ENCODE measurements at places on chromosomes 5 and 9.

DNA sequence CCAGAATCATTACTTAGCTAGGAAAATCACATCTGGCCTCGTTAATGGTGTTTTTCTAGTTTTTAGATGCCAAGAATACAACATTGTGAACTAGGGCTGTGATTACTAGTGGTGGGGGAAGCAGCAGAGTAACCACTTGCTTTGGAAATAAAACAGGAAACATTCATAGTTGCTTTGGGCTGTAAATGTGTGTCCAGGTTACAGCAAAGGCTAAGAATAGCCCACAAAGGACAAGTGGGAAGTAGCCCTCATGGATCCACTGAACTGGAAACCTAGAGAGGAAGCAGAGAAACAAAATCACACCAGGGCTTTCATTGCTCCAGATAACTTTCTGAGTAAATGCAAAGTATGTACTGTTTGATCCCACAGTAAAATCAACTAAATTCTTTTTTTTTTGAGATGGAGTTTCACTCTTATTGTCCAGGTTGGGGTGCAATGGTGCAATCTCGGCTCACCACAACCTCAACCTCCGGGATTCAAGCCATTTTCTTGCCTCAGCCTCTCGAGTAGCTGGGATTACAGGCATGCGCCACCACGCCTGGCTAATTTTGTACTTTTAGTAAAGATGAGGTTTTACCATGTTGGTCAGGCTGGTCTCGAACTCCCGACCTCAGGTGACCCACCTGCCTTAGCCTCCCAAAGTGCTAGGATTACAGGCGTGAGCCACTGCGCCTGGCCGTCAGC, 56.2 kb upstream of the TNFSF15 start:
- no peak for DNase-seq

DNA sequence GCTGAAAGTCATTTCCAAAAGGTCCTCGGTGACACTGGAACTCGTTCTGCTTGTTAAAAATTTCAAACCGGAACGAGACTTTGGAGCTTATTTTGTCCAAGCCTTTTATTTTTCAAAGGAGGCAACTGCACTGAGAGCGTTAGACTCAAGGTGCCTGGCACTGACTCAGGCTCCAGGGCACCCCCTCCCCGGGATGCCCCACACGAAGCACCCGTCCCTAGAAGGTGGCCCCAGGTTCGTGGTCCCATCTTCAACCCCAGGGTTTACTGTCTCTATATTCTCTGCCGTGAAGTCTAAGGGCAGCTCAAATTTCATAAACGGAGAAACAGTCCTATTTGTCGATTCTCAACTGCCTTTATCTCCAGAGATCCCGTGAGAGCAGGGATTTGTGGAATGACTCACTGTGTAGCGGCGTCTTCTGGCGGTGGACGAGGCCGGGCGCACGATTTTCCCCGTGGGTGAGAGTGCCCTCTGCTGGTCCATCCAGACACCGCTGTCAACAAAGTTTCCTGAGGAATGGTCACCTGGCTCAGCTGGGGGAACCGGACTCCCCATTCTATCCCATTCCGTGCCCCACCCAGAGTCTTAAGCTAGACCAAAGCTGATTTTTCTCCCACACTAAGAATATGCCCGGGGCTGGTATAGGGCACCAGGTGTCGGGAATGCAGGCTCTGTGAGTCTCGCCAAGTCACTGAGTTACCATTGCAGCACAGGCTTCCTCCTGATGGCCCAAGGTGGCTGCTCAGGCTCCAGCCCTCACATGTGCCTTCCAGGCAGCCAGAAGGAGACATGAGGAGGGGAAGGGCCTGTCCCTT, 27.1 kb upstream of the SLC6A19 start:
- peak; percentile 56 for DNase-seq

DNA sequence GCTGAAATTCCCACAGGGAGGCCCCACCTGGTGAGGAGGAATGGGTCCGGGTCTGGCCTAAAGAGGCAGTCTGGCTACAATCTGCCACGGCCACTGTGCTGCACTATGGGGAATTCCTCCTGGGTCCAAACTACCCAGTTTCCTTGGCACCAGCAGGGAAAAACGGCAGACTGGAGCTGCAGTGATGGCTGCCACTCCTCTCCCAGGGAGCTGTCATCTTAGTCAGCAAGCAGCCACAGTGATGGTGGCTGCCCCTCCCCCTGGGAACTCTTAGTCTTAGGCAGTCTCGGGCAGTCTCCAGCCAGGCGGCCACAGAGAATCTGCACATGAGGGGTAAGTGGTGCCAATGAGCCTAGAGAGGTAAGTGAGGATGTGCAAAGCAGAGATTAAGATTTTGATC, 205.8 kb downstream of the TMEM38B start:
- no peak for DNase-seq

GRCh38 chr9:69036309-69036708, 757 bp downstream of the FXN start:
- DNase-seq, result peak; percentile 45

DNA sequence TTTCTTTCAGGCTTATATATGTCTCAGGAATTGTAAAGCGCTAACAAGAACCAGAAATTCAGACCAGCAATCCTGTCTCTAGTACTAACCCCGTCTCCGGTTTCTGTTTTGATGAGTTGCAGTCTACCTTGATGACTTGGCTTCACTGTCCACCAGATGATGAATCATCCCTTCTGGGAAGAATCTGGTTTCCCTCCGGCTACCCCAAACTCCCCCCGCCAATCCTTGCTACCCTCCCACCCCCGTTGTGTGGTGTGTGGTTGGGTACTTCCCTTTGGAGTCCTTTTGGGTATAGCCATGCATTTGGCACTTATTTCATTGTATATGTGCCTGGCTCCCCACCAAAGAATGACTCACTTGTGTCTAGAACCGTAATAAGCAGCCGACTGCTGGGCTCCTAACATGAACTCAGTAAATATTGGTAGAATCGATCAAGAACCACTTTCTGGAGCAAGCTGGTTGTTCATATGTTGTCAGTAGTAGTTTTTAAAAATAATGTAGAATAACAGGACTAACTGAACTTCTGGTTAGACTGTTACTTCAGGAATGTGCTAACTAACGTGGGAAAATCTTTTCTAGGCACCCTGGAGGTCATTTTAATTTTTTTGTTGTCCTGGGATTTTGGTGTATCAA, 8.3 kb upstream of the TGFBI start:
- no peak for DNase-seq

- peak; percentile 73 for DNase-seq
Observed at GRCh38 chr5:68287976-68288706, 72.6 kb downstream of the PIK3R1 start.

DNA sequence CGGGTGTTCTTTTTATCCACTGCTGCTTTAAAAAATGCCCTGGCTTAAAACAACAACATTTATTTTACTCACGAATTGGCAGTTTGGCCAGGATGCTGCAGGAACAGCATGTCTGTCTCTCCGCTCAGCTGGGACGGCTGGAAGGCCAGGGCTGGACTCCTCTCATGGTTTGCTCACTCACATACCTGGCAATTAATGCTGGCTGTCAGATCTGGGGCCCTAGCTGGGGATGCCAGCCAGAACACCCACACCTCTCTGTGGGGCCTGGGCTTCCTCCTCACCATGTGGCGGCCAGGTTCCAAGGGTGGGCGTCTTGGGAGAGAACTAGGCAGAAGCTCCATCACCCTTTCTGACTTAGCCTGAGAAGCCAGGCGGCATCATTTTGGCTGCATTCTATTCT, 189.1 kb upstream of the IL12B start:
- DNase-seq, result no peak

- DNase-seq, result no peak
Observed at GRCh38 chr9:123614306-123615263, 258.6 kb downstream of the CRB2 start.

DNA sequence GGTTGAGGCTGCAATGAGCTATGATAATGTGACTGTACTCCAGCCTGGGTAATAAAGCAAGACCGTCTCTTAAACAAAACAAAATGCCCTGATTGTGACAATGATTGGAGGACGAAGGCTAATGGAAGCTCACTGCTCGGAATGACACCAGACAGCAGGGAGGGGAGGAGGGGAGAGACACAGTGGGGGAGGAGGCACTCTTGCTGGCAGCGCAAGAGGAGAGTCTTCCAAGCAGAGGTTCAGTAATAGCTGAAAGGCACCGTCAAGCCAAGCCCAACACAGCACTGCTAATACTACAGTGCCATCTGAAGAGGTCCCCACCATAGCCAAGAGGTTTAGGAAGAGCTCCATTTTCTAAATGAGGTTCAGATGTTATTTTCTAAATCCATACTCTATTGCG, 102.3 kb downstream of the GLDC start:
- DNase-seq, result no peak

- no peak for DNase-seq
Observed at GRCh38 chr5:180723936-180724335, 15.9 kb downstream of the OR2Y1 start.

DNA sequence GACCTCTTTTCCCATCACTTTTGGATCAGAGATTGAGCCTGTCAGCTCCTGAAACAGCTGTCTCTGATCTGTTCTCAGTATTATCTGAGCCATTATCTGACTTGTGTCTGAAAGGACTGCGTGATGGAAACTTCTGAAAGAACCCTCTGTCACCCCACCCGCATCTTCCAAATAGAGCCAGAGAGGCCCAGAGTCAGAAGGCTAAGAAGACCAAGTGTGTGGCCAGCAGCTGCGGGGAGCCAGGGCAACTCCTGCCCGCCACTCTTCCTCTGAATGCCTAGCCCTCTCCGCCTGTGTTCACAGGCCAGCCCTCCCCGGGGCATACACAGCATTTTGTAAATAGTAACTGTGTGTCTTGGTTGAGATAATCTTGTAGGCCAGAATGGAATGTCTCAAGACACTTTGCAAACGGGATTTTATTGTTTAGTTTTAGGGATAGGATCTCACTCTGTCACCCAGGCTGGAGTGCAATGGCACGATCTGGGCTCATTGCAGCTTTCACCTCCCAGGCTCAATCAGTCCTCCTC, 92.7 kb downstream of the AOPEP start:
- peak; percentile 70 for DNase-seq

DNA sequence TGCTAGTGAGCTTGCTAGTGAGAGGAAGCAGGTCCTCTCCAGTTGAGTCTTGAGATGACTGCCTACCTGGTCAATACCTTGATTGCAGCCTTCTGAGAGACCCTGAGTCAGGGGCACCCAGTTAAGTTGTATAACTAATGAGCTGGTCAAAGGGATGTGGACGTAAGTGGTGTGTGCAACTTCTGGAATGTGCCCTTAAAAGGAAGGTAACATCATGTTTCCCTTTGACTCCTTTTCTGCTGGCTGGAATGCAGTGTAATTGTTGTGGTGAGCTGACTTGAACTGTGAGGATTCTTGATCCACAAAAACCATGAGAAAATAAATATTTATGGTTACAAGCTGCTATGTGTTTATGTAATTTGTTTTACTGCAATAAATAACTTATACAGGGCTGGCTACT, 2.4 kb upstream of the SNX2 start:
- no peak for DNase-seq

DNA sequence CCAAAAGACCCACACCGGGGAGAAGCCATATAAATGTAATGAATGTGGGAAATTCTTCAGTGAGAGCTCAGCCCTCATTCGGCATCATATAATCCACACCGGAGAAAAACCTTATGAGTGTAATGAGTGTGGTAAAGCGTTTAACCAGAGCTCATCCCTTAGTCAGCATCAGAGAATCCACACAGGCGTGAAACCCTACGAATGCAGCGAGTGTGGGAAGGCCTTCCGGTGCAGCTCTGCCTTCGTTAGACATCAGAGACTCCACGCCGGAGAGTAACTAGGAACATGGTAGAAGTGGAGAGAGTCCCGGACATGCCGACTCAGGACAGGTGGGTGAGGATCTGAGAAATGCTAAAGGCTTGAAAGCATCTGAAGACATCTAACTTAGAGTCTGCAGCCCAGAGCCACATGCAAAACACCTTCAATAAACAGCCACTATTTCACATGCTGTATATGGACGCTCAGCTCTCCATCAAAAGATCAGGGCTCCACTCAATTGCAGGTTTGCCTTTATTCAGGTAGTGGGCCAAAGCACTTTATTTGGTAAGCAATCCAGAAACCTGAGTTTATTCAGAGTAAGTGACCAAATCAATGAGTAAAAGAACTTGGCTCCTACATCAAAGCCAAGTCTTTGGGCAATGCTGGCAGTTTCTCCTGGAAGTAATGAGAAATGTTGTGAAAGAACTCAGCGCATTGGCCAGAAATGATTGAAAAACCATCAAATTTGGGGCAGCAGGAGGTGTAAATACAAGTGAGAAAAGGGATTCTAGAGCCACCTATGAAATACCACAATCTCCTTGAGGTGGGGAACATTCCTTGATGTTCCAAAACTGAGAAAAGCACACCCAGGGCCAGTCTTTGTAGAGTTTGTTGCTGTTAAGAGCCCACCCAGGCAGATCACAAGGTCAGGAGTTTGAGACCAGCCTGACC, 6.0 kb downstream of the RPL12 start:
- DNase-seq, result no peak

DNA sequence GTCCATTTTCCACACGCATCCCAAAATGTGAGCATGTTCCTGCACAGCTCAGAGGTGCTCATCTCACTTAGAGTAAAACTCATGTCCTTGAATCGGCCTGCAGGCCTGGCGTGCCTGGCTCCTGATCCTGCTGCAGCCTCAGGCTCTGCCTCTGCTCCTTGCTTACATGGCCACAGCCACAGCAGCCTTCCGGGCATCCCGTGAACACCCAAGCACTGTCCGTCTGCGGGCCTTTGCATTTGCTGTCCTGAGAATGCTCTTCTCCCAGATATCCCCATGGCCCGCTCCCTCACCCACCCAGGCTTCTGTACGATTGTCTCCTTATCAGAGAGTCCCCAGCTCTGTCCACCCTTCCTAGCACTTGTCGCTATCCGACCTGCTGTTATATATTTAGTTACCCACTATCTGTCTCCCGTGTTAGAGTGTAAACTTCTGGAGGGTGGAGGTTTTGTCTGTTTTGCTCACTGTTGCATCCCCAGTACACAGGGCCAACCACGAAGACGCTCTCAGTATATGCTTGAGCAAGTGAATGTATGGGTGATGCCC, 21.9 kb downstream of the FGF18 start:
- DNase-seq, result no peak

DNA sequence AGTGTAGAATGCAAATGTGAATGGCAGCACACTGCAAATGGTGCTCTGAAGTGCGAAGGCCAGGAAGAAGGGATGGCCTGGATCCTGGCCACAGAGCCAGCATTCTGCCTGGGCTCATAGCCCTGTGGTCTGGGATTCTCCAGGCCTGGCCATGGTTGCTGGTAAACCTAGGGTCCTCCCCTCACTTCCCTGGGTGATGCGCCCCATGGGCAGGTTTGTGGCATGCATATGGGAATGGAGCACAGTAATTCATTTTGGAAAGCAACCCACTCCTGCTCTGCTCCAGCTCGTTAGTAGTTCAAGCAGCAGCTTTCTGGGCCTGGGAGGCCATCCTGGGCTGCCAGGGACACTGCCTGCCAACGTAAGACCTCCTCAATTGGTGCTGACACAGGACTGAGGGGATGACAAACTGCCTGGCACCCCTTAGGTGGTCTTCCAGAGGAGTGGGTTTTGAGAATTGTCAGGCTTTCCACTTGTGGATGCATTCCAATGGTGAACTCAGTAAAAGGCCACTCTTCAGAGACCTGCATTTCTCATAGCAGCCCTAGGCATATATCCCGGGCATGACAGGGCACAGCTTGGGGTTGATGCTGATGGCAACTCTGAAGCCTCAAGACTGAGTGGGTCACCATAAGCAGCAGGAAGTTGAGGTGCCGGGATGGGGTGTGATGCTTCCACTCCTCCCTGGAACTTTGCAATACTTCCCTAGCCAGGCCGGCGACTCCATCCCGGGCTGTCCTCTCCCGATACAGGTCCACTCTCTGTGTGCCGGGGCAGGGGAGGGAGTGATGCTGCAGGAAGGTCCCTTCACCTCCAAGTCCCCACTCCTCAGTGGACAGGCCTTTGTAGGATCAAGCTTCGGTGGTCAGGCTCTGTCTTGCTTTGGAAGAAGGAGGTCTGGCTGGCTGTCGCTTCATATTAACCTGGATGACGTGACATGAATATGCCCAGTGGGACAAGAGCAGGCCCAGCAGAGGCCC, 1.2 kb upstream of the SLC25A48 start:
- DNase-seq, result no peak

- no peak for DNase-seq
Observed at GRCh38 chr9:108609227-108609896, 246.4 kb downstream of the ACTL7B start.

Data from testis (tissue), 5 donors.